ENCODE measurements at places on chromosomes 7 and 10. TPM values are rescaled to one million over a fixed set of nuclear protein-coding genes. Genes with fewer than 3 reads are reported as not detected.

DNA sequence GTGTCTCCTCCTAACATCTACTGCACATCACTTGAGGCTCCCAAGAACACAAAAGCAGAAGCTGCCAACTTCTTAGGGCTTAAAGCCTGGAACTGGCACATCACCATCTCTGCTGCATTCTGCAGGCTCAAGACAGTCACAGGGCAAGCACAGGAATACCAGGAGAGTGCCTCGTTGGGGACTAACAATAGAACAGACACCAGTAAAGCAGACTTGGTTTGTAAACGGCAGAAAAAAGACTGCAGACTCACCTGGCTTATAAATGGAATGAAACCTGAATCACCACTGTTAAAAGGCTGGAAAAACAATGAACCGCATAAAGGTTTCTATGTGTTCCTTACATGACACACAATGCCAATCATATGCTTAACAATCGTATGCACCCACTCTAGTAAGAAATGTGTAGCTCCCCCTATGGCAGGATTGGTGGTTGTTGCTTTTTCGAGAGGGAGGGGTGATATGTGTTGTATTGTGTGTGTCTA is 12.8 kb downstream of the RHEB start:
- H3K27ac ChIP-seq = no peak overlapping the region
- no peak for DNase-seq
- H3K4me3 ChIP-seq = no peak overlapping the region
- peaks cover 40% of the 10 kb centered on the region for H3K4me1 ChIP-seq
- H3K27me3 ChIP-seq = no peaks in the 10 kb centered on the region

- H3K27me3 ChIP-seq = peaks cover 11% of the 10 kb centered on the region
- H3K36me3 ChIP-seq = peaks cover 3% of the 10 kb centered on the region
- DNase-seq = no peak
- peaks cover 18% of the 10 kb centered on the region for H3K4me1 ChIP-seq
- no peak overlapping the region for H3K27ac ChIP-seq
- no peak overlapping the region for H3K4me3 ChIP-seq
Observed at GRCh38 chr7:132544999-132545398, 31.3 kb downstream of the PLXNA4 start.

DNA sequence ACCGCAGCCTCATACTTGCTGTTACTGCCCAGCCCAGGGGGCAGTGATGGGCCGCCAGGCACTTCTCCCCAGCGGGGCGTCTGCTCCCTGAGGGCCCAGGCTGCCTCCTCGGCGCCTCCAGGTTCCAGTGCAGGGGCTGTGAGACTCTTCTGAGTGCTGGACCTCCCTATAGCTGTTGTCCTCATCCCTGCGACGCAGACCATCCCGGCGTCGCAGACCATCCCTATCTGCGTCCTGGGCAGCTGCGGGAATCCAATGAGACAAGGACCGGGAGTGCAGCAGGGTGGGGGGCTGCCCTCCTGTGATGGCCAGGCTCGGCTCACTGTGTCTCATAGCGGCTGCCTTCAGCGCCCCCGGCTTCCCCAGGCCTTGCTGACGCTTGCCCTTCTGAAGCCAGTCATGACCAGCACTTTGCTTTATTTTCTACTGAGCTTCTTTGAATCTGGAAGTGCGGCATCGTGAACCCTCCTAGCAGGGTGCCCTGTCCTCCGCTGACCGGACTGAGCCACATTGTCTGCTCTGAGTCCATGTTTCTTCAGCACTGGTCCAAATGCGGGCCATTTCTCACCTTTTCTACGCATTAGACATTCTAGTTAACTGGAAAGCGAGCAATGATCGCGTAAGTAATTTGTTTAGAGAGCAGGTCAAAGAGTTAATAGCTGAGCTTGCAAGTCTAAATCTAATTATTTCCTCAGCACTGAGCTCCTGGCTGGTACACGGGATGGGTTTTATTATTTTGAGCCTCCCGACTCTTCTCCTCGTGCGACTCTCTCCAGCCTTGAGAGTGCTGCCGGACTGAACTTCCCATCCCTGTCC is 339.5 kb downstream of the WDR37 start:
- H3K36me3 ChIP-seq = no peaks in the 10 kb centered on the region
- no peaks in the 10 kb centered on the region for H3K4me1 ChIP-seq
- H3K27ac ChIP-seq = no peak overlapping the region

- peaks cover 38% of the 10 kb centered on the region for H3K27me3 ChIP-seq
- H3K27ac ChIP-seq = no peak overlapping the region
- no peak overlapping the region for H3K4me3 ChIP-seq
- no peak for DNase-seq
- peaks cover 8% of the 10 kb centered on the region for H3K4me1 ChIP-seq
Observed at GRCh38 chr10:62380016-62380415, 5.8 kb downstream of the ZNF365 start.

GRCh38 chr7:134313543-134313942 is 3.2 kb downstream of the SLC35B4 start:
- H3K4me3 ChIP-seq = no peak overlapping the region
- DNase-seq = no peak
- peaks cover 21% of the 10 kb centered on the region for H3K4me1 ChIP-seq
- H3K27me3 ChIP-seq = no peaks in the 10 kb centered on the region
- H3K36me3 ChIP-seq = peaks cover 2% of the 10 kb centered on the region
- H3K27ac ChIP-seq = no peak overlapping the region

IFIT1B gene
- total RNA-seq = not detected

- no peak for DNase-seq
- H3K4me3 ChIP-seq = no peak overlapping the region
- peaks cover 6% of the 10 kb centered on the region for H3K4me1 ChIP-seq
- no peaks in the 10 kb centered on the region for H3K36me3 ChIP-seq
- H3K27me3 ChIP-seq = peaks cover 2% of the 10 kb centered on the region
Observed at GRCh38 chr7:3951316-3952055, 650.4 kb downstream of the SDK1 start.

DNA sequence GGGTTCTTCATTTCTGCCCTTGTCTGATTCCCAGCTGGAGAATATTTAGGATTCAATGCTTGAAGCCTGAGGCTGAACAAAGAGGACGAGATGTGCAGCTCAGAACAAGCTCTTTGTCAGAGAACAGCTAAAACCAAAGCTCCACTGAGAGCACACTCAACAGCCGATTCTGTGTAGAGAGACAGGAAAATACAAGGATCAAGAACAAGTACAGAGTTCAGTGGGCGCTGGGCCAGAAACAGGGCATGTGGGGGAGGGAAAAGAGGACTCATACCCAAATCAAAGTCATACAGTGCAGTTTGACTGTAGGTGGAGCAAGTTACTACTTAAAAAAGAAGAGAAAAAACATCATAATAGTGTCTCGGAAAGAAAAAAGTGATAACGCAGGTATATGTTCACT is at the start of gene AGMO:
Gene AGMO (minus strand): TSS at position 181 of the 400 bp plus-strand sequence.
- no peak within 1 kb of the TSS for H3K4me3 ChIP-seq
- H3K27ac ChIP-seq = no peak within 1 kb of the TSS
- H3K27me3 ChIP-seq = no peaks in the 10 kb centered on the region
- no peaks in the 10 kb centered on the region for H3K4me1 ChIP-seq
- no peaks in the 10 kb centered on the region for H3K36me3 ChIP-seq
- DNase-seq = no peak

DNA sequence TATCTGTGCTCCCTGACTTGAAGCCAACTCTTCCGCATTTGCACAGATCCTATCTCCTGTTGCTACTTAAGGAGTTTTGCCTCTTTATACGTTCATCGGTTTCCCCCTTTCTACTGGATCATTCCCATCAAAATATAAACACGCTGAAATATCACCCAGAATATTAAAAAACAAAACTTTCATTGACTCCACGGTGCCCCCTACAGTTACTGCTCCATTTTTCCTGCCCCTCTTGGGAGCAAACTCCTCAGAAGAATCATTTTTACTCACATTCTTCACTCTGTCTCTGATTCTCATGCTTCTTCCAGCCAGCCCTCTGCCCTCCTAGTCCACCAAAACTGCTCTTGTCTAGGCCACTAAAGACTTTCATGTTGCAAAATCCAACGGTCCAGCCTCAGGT is 66.4 kb downstream of the MYOF start:
- no peaks in the 10 kb centered on the region for H3K27me3 ChIP-seq
- no peak overlapping the region for H3K27ac ChIP-seq
- peaks cover 5% of the 10 kb centered on the region for H3K36me3 ChIP-seq

PPP1R17 gene
- not detected for total RNA-seq

RBM33 gene
- 78.9 TPM for total RNA-seq

DNA sequence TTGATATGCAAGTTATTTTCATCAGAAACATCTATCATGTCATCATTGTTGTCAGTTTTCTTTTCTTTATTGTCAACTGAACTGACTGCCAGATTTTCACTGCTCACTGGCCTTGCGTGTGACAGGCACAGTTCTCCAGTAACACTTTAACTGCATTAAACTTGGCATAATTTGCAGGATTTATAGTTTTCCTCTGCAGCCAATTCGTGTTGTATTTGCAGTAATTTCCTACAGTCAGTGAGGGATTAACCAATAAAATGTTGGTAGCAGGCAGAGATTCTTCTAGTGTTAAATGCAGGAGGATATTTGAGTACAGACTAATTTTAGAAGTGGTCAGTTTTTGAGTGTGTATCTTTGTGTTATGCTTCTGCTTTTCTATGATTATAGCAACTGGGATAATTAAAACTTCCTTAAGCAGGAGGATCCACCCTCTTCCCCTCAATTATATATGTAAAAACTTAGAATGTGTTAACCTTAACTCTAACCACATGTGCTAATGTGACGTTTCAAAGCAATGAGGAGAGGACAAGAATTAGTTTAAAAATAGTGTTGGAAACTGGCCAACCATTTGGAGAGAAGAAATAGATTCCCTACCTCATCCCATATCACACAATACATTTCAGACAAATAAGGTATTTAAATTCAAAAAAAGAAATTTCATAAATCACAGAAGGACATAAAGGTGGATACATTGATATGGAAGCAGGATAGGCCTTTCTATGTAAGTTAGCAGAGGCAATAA is 365.5 kb upstream of the BMPER start:
- no peaks in the 10 kb centered on the region for H3K27me3 ChIP-seq
- no peaks in the 10 kb centered on the region for H3K4me1 ChIP-seq
- H3K36me3 ChIP-seq = no peaks in the 10 kb centered on the region
- H3K4me3 ChIP-seq = no peak overlapping the region

GRCh38 chr7:149720372-149721083 is 52.9 kb downstream of the ZNF467 start:
- H3K27ac ChIP-seq = no peak overlapping the region
- peaks cover 7% of the 10 kb centered on the region for H3K4me1 ChIP-seq
- no peak overlapping the region for H3K4me3 ChIP-seq
- no peaks in the 10 kb centered on the region for H3K36me3 ChIP-seq

GRCh38 chr10:102599565-102600327 is 44.5 kb upstream of the TRIM8 start:
- H3K4me1 ChIP-seq = peaks cover 5% of the 10 kb centered on the region
- peaks cover 16% of the 10 kb centered on the region for H3K36me3 ChIP-seq
- H3K27ac ChIP-seq = no peak overlapping the region

Data from activated T-helper 1 cell treated with anti-CD3 and anti-CD28 coated beads, Interleukin-12 subunit alpha, Interleukin-12 subunit beta, Interleukin-2, Interleukin-4 antibody, amounts not matched to agents 30 ng/mL and 10 ng/mL and 1 ng/mL, durations not matched to agents 14 hours and 24 hours and 36 hours (primary cell).